ENCODE measurements at places on chromosomes 5 and 9.
A peak's percentile ranks its signal among the peaks of the same experiment; 100 is the strongest.

DNA sequence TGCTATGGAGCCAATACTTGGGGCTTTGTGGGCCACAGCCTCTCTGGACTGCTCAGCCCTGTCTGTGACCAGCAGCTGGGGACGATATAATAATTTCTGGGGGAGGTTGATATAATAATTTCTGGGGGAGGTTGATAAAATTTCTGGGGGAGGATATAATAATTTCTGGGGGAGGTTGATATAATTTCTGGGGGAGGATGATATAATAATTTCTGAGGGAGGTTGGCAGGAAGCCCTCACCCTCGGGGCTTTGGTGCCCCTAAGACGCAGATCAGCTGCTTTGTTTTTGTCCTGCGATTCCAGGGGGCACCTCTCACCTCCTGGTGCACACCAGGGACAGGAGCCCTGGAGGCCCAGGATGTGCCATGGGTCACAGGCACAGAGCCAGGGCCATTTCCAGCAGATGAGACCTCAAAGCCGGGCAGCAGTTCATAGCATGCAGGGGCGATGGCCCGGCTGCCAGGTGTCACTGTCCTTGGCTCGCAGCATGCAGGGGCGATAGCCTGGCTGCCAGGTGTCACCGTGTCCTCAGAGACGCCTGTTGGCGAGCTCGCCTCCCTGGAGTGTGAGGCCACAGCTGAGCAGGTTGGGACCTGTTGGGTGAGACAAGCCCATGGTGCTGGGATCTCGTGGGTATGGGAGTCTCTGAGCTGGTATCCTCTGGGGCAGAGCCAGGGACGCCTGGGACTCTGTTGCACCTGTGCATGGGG is 3.8 kb upstream of the TOR4A start:
- DNase-seq, result no peak

GRCh38 chr5:140357726-140358093 is 2.3 kb upstream of the SLC4A9 start:
- DNase-seq, result peak; percentile 90

DNA sequence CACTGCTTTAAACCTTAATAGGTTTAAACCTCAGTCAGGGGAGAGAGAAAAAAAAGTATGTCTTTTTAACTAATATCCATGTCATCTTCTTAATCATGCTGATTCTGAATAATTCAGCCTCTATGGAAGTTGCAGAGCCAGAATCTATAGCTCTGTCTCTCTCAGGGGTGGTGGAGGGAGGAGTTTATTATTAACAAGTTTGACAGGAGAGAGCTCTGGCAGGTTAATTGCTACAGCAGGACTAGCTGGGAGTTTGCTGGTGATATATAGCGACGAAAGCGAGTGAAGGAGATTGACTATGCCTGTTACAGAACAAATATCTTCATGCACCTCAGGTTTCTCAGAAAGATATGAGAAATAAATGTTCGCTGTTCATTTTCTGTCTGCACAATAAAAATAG is 586.4 kb downstream of the TLE4 start:
- DNase-seq, result peak; percentile 69

- no peak for DNase-seq
These were observed 15.1 kb upstream of the EPB41L4B start for GRCh38 chr9:109335929-109336328.

GRCh38 chr9:86563936-86564335 is 209.7 kb upstream of the TUT7 start:
- DNase-seq, result no peak

- no peak for DNase-seq
These were observed 1151.8 kb downstream of the CDH12 start for GRCh38 chr5:21701317-21701716.

DNA sequence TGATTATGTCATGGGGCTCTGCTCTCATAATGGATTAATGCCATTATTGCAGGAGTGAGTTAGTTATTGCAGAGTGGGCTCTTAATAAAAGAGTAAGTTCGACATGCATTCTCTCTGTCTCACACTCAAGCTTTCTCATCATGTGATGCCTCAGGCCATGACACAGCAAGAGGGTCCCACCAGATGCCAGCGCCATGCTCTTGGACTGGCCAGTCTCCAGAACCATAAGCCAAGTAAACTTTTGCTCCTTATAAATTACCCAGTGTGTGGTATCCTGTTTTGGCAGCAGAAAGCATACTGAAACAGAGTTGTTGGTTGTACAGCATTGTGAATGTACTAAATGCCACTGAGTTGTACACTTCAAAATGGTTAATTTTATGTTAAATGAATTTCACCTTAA is 138.1 kb downstream of the MYO10 start:
- DNase-seq, result no peak

DNA sequence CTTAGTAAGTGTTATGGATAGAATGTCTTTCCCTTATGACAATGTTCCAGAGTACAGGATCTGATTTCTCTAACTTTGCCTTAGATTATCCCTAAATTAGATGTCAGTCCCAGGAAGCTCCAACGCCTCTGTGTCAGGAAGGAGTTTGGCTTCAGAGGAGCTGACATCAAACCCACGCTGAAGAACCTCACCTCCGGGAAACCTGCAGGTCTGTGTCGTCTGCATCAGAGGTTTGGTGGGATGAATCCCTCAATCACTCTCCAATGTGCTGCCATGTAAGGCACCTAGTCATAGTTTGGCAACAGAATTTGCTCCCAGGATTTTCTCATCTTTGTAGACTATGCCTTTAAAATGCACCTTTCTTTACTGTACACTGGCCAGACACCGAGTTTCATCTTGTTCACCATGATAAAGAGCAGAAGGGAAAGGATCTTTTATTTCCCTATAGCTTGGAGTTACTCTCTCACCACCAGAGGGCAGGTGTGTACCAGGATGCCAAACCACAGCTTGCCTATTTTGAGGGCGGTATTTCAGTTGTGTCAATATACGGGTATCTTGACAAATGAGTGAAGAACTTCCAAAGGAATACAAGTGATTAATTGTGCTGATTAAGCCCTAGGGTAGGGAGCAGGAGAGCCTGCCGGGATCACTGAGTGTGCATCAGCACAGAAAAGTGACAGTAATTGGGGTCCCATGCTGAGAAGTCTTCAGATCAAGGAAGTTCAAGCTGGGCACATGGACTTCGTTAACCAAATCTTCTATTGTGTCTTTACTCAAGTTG is 23.4 kb downstream of the MINAR2 start:
- peak; percentile 74 for DNase-seq

- DNase-seq, result no peak
These were observed 81.9 kb upstream of the GLIS3 start for GRCh38 chr9:4381744-4382143.

DNA sequence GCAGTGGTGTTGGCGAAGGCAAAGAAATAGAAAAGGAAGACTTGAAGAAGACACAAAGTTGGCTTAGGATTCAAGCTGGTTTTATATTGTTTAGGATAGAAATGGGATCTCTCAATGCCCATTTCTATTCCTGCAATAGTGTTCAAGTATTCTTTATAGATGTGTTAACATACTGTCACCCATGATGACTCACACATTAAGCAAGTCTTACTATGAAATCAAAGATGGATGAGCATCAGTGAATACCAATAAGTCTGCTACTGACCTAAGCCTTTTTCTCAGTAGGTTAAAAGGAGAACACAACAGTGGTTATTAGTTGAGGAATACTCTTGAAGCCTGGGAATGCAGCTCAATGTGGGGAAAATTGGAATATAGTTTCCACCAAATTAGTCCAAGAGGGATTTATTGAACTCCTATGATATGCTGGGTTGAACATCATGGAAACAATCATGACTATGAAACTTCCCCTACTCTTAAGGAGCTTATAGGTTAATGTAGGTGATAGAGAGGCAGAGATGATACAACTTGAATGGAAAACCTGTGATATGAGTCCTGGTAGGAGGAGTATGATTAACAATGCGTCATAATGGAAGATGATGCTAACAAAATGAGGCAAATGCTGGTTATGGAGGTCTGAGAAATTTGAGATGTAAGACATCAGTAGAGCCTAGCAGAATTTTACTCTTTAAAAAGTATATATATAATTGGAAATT is 417.1 kb upstream of the DAP start:
- DNase-seq, result no peak

- DNase-seq, result no peak
These were observed 191.5 kb upstream of the FTMT start for GRCh38 chr5:121660142-121660541.

DNA sequence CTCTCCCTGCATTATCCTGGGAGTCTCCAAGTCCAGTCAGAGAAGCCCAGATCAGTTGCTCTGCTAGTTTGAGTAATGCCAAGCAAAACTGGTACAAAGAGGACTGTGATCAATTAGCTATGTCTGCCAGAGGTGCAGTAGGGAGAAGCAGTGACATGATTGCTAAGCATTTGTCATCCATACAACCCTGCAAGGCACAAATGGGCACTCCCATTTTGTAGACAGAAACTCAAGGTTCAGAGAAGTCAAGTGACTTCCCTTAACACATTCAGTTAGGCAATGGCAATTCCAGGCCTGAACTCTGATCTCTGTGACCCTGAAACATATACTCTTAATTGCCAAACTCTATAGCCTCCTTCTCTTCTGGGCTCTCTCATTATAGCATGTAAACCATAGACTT is 34.0 kb downstream of the NDST1 start:
- no peak for DNase-seq

DNA sequence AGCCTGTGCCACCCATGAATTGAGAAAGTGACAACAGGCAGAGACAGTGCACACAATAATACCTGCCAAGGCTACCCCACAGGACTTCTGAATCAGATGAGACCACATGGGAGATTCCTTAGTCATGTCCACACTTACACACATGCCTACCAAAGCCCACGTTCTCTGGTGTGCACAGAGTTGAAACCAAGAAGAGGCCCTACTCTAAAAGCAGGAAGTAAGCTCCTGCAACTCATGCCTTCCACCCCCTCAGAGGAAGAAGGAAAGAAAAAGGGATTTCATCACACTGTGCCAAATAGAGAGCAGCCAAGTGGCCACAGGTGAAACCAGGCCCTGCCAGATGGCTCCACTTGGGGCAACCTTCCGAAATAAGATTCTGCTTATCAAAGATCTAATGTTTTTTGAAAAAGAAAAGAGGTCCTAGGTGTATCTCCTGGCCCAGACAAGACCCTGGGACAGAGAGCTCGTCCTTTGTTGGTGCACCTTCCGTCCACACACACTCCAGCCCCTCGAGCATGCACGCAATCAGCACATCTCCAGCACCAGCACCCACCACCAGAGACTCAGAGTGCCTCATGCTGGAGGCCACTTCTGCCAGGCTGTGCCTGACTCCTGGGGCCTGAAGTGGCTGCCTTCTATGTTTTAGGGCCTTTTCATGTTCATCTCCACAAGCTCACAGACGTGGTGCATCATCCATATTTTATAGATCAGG is 114.6 kb upstream of the SPOCK1 start:
- DNase-seq, result no peak

DNA sequence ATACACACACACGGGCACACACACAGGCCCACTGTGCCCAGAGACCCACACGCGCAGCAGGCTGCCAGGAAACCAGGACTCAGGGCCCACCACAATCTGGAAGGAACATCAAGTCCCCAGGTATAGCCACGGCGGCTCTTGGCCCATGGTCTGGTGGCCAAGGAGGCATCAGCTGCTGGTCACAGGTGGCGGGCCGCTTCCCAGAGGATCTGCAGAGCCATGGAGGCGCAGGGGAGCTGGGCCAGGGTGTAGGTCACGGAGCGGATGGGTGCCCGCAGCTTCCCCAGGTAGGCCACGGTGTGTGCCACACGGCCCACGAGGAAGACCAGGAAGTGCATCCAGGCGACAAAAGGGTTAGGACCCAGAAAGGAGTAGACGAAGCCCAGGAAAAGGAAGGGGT is 13.4 kb downstream of the PTGES start:
- no peak for DNase-seq

DNA sequence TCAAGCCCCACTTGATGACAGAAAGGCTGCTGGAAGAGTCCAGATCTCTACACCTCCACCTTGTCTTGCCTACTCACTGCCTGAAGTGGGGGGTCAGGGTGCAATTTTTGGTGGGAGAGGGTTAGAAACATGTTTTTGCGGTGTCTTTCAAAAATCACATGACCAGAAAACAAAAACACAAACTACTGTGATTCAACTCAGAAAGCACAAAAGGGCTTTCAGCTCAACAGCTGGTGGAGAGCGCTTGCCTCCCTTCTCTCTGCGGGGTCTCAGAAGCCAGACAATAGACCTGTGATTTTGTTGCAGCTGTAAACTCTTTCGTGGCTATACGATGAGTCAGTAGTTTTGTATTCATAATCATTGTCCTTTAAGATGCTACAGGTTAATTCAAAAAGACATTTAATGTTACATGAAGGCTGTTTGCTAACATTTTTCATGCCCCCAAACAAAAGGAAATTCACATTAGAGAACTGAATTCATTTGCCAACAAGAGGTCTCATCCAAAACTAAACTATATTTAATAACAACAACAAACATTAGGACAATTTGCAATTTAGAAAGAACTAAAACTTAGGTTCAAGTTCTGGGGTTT is 172.6 kb upstream of the RAI14 start:
- peak; percentile 76 for DNase-seq

DNA sequence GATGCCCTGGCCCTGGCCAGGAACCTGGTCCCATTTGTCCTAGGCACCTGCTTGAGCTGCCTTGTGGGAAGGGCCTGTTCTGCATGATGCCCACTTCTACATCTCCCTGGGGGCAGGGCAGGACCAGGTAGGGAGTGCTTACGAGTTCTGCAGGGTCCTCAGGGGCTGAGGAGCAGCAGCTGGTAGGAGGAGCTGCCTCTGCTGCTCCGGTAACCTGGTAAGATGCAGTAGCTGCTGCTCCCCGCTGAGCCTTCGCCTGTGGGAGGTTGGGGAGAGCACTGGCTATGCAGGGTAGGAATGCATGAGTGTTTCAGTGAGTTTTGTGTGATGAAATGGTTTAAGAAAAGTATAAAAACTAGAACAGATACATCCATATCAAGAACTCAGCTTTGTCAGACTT is 13.6 kb downstream of the LRRC8A start:
- no peak for DNase-seq

- peak; percentile 69 for DNase-seq
These were observed 5.1 kb upstream of the RGMB start for GRCh38 chr5:98768160-98768959.

GRCh38 chr9:85185486-85186217 is 516.1 kb downstream of the NTRK2 start:
- DNase-seq, result no peak
